ENCODE measurements at places on chromosomes 16 and 17. TPM values are rescaled to one million over a fixed set of nuclear protein-coding genes. Genes with fewer than 3 reads are reported as not detected.

CBFA2T3 gene
- total RNA-seq: not detected

NPIPB4 gene
- total RNA-seq: 18.8 TPM

PFAS gene
- total RNA-seq: 42.8 TPM

NLGN2 gene
- total RNA-seq: 1.4 TPM

NOXO1 gene
- total RNA-seq: 1.4 TPM

ANKRD40CL gene
- total RNA-seq: not detected

PLA2G10 gene
- not detected for total RNA-seq

TBC1D26 gene
- total RNA-seq: not detected

SCNN1B gene
- not detected for total RNA-seq

CMTM1 gene
- 1.9 TPM for total RNA-seq

TMEM238L gene
- total RNA-seq: not detected

GLIS2 gene
- 0.24 TPM for total RNA-seq

ITGAD gene
- total RNA-seq: not detected

PMFBP1 gene
- total RNA-seq: 3.8 TPM

CCL1 gene
- total RNA-seq: not detected

TERB1 gene
- total RNA-seq: not detected

KIF2B gene
- not detected for total RNA-seq

FBXW10B gene
- 0.24 TPM for total RNA-seq
